Activated CD4-positive, alpha-beta T cell treated with anti-CD3 and anti-CD28 coated beads for 36 hours (primary cell): ENCODE measurements at places on chromosomes 16 and 17. TPM values are rescaled to one million over a fixed set of nuclear protein-coding genes. Genes with fewer than 3 reads are reported as not detected.
A peak's percentile ranks its signal among the peaks of the same experiment; 100 is the strongest.

DNA sequence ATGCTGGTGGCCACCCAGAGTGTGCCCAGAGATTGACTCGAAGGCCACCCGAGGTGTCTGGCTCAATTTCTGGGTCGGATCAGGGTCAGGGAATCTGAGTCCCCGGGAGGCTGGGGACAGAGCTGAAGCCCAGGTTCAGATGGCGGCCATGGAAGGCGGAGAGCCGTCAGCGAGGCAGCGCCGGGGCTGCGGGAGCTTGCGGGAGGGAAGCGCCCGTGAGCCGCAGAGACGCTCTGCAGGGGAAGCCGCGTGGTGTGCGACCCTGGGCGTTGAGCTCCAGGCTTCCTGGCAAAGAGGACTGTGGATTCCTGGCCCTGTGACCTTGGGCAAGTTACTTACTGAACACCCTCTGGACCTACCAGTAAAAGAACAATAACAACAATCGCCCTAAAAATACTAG is 518 bp upstream of the SPATA22 start:
- DNase-seq = no peak

DNA sequence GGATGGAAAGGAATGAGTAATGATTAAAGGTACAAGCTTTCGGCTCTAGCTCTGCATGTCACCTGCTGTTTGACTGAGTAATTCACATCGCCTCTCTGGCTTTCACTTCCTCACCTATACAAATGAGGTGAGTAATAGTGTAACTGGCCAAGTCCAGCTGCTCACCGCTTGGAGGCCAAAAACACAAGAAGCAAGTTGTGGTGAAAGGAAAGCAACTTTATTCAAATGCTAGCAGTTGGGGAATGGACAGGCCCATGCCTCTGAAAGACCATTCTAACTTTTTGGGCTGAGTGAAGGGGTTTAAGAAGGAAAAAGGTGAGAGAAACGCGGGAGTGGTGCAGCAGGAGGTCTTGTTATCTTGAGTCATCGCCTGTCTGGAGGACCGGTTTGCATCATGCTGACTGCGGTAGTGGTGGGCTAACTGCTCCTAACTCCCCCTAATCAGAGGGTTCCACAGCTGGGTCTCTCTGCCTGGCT is 45.7 kb upstream of the CSNK2A2 start:
- DNase-seq = no peak

The PIMREG gene
- 8.4 TPM for total RNA-seq

The ATP2C2 gene
- total RNA-seq = not detected

DNA sequence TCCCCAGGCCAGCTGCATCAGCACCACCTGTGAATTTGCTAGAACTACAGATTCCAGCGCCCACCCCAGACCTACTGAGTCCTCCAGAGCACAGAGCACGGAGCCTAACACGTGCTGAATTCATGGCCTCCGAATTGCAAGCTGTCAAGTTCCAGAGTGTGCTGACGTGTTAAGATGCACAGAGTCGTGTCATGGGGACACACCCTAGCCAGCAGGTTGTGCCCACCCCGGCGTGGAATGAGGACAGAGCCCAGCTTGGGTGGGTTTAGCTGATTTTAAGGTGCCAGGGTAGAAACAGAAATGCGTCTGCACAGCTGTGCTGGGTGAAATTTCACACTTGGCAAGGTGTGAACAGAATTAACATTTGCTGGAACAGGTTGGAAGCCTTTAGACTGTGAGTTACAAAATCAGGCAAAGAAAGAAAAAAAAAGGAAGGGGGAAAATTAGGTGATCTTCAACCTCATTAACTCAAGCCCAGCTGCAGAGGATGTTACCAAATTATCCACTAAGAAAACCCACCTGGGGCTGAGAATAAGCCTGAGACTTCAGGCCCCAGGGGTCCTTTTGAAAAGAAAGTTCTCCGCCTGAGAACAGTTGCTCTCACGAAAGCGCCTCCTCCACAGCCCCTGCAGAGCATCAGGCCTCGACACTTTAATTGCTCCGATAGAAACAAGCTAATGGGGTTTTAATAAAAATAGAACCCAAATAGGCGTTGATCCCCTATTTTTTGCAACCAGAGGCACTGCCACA is 27.1 kb downstream of the GINS3 start:
- no peak for DNase-seq

GRCh38 chr16:19167710-19168370 is at the start of gene SYT17:
SYT17 (plus strand) TSS chr16:19168240; CDS start chr16:19168647, 407 bp downstream.
- peak; percentile 77 for DNase-seq

DNA sequence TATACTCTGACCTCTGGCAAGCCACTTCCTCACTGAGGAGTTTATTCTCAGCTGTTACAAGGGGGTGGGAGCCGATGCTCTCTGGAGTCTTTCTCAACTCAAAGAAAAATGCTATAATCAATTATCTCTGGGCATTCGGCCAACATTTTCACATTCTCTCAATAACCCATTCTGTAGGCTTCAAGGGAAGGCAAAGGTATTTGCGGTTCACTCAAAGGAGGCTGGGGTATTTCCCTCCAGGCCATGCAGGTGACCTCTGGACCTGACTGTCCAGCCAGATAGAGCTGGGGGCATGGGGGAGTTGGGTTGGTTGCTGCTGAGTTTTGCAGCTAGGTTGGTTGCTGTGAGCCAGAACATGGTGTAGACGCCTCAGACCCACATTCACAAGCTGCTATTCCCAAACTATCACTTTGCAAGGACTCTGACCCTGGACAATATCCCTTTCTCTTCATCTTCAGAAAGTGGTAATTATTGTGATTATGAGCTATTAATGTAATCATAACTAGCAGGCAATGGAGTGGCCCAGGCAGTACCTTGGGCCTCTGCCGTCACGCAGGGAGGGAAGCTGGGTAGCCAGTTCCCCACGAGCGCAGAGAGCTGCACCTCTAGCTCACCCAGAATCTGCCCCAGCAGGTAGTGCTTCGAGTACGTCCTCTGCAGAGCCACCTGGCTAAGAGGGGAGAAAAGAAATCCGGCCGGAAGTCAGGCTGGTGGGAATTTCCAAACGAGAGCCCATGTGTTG is 42.1 kb downstream of the AIPL1 start:
- no peak for DNase-seq

The CD300H gene
- total RNA-seq = not detected

The CACNG1 gene
- not detected for total RNA-seq

- DNase-seq = no peak
These were observed 29.2 kb downstream of the AXIN2 start for GRCh38 chr17:65532101-65532890.

- no peak for DNase-seq
These were observed 166.5 kb downstream of the AXIN2 start for GRCh38 chr17:65394811-65395472.

The GNG13 gene
- total RNA-seq = not detected

DNA sequence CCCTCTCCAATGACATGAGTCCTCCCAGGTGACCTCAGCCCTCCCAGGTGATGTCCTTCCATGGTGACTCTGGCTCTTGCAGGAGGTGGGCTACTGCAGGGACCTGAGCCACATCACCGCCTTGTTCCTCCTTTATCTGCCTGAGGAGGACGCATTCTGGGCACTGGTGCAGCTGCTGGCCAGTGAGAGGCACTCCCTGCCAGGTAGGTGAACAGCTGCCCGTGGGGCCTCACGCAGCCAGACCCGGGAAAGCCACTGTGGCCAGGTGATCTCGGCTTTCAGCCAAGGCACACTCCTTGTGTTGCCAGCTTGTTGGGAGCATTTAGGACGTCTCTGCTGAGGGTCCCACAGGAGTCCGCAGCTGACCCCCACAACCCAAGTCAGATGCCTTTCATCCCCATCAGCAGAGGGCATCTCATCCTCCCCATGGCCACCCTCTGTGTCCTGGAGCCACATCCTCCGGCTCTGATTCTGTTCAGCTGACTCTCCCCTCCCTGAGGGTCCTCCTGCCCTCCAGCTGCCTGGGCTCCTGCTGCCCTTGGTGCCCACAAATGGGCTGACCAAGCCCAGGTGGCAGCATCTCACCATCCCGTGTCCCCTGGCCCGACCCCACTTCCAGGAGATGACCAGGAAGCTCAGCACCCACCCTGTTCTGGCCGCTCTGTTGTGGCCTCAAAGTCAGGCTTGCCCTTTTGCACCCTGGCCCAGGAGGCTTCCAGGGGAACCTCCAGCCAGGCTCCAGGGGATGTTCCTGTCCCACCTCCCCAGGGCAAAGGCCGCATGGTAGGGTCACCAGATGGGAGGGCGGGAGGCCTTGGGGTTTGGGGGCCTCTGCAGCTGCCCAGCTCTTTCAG is 20.1 kb downstream of the USP6 start:
- peak; percentile 1 for DNase-seq

The KRT9 gene
- total RNA-seq = not detected

DNA sequence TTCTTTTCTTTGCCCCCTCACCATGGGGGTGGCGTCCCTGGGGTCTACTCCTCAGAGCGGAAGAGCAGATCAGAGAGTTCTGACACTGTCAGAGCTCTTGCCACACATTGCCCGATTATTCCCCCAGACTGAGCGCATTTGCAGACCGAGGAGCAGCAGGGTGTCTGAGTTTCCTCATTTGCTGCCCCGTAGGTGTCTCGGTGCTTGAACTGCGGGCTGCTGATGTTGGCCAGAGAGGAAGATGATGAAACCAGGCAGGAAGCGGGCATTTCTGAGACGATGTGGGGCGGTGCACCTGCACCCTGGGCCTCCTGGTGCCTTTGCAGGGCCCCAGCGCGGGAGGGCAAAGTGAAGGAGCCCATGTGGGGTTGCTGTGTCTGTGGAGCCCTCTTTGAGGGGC is 55.2 kb downstream of the ARSG start:
- peak; percentile 88 for DNase-seq

The CACNA1G gene
- total RNA-seq = not detected

- no peak for DNase-seq
These were observed 26.1 kb upstream of the ABCA8 start for GRCh38 chr17:68981288-68981687.

DNA sequence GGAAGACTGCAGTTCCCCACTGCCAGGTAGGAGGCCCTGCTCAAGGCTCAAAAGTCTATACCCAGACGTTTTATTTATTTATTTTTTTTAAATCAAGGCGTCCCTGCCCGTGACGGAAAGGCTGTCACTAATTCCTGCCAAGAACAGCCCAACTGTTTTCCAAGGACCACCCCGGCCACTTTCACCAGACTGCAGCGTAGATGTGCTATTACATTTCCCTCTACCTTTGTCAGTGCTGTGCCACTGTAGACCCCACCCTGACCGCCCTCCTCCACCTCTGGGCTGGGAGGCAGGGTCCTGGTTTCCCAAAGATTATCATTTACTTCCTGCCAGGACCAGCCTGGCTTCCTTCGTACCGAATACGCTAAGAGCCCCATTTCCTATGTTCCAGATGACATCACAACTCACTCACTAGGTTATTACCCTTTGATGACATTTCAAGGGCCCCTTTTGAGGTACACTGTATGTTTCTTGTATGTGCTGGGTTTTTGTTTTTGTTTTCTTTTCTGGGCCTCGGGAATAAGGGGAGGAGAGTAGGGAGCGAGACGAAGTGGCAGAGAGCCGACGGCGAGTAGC is 6.3 kb upstream of the RNF227 start:
- DNase-seq = no peak

DNA sequence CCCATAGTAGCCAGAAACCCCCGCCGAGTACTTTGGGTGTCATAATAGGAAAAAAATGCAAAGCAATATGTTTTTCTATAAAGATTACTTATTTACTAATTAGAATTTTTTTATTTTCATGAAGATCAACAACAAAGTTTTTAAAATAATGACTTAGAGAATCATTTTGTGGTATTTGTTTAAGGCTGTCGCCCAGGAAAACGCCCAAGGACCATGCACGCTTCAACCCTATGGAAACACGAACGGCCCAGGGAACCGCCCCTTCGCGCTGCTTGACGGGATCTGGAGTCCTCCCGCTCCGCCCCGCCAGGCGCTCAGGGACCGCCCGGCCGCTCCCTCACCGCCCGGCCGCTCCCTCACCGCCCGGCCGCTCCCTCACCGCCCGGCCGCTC is 408 bp upstream of the KPNA2 start:
- peak; percentile 95 for DNase-seq

The TERB1 gene
- 0.14 TPM for total RNA-seq

- peak; percentile 51 for DNase-seq
These were observed 431 bp downstream of the SLFN11 start for GRCh38 chr17:35372846-35373533.

- peak; percentile 85 for DNase-seq
These were observed 763 bp upstream of the ACTG1 start for GRCh38 chr17:81513372-81513752.

The PRDM7 gene
- total RNA-seq = not detected

DNA sequence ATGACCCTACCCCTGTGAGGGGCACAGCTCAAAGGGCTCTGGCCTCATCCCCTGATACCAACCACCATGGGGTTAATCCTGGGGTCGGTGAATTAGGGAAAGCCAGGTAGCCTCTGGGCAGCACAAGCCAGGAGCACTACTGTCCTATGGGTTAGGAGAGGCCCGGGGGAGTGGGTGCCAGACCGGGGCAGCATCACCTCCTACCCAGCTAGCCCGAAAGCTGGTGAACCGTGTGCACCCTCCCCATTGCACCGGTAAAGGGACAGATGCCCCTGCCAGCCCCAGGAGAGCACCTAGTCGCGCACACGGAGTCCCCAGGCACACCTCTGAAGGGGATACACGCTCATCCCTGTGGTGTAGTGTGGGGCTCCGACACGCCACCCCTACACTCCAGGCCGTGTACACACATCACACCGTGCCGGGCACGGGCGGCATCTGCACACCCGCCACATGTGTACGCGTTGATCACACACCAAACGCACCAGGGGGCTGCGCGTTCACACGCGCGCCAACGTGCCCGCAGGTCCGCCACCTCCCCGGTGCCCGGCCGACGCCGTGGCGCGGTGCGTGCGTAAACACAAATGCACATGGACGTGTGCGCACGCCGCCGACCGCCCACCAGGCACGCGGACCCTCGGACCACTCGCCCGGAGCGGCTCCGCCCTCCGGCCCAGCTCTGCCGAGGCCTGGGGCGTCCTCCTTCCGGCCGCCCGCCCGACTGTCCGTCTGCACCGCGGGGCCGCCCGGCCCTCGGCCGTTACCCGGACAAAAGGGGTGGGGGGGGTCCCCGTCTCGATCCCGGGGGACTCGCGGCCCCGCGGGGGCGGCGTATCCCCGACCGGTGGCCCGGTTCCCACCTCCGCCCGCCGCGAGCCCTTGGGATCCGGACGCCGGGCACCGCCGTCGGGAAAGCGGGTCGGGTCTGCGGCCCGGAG is 785 bp downstream of the UBALD1 start:
- peak; percentile 61 for DNase-seq

- no peak for DNase-seq
These were observed 21.4 kb downstream of the TTLL6 start for GRCh38 chr17:48795444-48796162.

The ACADVL gene
- 345 TPM for total RNA-seq
